GM23338 (cell line): ENCODE measurements at places on chromosomes 7 and 10. TPM values are rescaled to one million over a fixed set of nuclear protein-coding genes. Genes with fewer than 3 reads are reported as not detected.

GRCh38 chr7:21953781-21954180, 8.1 kb upstream of the CDCA7L start:
- DNase-seq: no peak

DNA sequence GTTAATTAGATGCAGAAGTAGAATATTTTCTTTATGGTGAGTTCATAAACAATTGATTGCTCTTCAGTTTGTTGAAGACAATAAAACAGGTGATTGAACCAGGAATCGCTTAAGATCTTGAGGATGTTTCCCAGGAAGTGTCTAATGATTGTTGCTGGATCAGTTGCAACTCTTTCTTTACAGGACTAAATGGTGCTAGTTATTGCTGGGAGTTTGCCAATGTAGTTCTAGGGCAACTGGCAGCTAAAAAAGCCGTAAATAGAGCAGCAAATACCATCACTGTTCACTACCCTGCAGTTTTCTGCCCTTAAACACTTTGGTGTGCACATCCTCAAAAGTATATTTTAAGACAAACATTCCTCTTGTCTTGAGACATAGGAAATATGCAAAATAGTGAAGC, 119.2 kb upstream of the ANK3 start:
- no peak for DNase-seq

DNA sequence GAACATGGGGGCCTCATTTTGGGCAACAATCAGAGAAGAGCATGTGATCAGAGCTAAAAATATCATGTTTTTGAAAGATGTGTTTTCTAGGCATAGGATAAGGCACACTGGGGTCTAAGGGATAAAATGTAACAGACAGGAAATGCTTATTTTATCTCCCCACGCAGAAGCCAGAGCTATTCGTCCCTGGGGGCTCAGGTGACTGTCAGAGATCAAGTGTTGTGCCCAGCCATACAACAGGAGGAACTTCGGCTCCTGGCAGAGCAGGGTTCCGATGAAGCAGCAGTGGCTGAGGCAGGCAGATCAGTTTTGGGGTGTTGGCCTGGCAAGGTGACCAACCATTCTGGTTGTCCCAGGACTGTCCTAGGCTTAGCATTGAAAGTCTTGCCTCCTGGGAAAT, 15.2 kb downstream of the NPY start:
- DNase-seq: no peak

- no peak for DNase-seq
Measured at GRCh38 chr10:47038881-47039561, 127.8 kb downstream of the PTPN20 start.

- no peak for DNase-seq
Measured at GRCh38 chr10:80090121-80090520, 11.7 kb downstream of the TMEM254 start.

The LSM8 gene
- 100 and 121 TPM in 2 replicates for polyA plus RNA-seq

The TMEM176B gene
- polyA plus RNA-seq: 0.42 and 0.83 TPM in 2 replicates

The PIP gene
- polyA plus RNA-seq: not detected in 2 replicates

The MYO3A gene
- 1.3 and 3.0 TPM in 2 replicates for polyA plus RNA-seq

The MUC12 gene
- 18.0 and 21.4 TPM in 2 replicates for polyA plus RNA-seq

The SLC39A12 gene
- polyA plus RNA-seq: not detected in 2 replicates

The MINPP1 gene
- 27.0 TPM in 2 replicates for polyA plus RNA-seq
